ENCODE measurements at places on chromosomes 12 and 14. TPM values are rescaled to one million over a fixed set of nuclear protein-coding genes. Genes with fewer than 3 reads are reported as not detected.
A peak's percentile ranks its signal among the peaks of the same experiment; 100 is the strongest.

Gene KRT2
- total RNA-seq, result not detected

Gene MANSC4
- total RNA-seq, result not detected

Gene ADAM21
- not detected for total RNA-seq

Gene CATSPERB
- 20.4 TPM for total RNA-seq

Gene RTL1
- 0.26 TPM for total RNA-seq

Gene SLCO1C1
- 1.0 TPM for total RNA-seq

Gene PLA2G1B
- total RNA-seq, result 6,971 TPM

Gene KANSL2
- total RNA-seq, result 20.0 TPM

Gene PELI2
- total RNA-seq, result 31.6 TPM

Gene NRXN3
- total RNA-seq, result 2.3 TPM

DNA sequence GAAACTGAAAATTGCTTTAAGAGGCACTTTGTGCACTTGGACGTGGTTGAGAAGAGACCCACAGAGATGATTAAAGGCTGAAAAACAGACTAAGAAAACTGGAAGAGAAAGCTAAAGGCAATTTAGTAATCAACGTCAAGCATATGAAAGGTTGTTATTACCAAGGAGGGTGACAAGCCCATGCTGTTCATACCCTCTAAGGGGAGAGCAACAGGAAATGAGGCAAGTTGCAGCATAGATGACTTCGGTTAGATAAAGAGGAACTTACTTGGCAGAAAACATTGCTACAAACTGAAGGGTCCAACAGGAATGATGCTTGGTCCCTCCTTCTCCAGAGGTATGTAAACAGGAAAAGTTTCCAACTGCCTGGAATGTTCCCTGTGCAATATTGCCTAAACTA is 107.8 kb downstream of the DUSP6 start:
- peak; percentile 28 for DNase-seq
- no peak overlapping the region for H3K27ac ChIP-seq

DNA sequence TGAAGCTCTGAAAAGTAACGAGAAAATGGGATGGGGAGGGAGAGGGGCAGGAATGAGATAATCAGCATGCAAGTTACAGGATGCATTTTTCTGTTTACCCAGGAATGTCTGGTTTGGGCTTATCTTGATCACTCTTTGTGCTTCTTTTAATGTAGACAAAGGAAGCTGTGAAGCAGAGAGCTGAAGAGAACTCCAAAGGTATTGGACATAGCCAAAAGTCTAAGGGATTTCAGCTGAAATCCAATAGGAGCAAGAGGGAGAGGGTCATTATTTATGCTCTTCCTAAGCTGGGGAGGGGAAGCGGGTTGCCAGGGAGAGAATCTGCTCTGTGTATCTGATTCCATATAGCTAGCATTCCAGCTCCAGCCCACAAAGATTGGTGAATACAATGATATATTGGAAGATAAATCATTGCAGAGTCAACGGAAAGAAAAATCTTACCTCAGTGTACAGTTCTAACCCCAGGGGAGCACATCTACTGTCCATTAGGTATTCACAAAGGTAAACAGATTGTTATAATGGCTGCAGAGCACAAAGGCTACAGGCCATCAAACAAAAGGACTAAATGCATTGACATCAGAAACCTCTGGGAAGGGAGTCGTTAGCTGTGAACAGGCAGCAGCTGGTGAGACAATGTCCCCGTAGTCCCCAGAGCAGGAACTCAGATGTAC is 61.0 kb upstream of the PELI2 start:
- H3K4me3 ChIP-seq, result no peak overlapping the region
- H3K27ac ChIP-seq, result no peak overlapping the region
- DNase-seq, result no peak
- no peaks in the 10 kb centered on the region for H3K4me1 ChIP-seq
- no peaks in the 10 kb centered on the region for H3K36me3 ChIP-seq
- no peaks in the 10 kb centered on the region for H3K27me3 ChIP-seq

DNA sequence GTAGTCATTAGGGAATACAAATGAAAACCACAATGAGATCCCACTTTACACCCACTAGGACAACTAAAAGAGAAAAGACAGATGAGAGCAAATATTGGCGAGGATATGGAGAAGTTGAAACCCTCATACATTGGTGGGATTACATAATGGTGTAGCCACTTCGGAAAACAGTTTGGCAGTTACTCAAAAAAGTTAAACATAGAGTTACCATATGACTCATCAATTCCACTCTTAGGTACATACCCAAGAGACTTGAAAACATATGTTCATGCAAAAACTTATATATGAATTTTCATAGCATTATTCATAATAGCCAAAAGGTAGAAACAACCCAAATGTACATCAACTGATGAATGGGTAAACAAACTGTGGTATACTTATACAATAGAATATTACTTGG is 27.1 kb downstream of the ALDH1L2 start:
- no peaks in the 10 kb centered on the region for H3K27me3 ChIP-seq
- H3K27ac ChIP-seq, result no peak overlapping the region
- DNase-seq, result no peak

- H3K4me3 ChIP-seq, result no peak overlapping the region
- H3K27me3 ChIP-seq, result no peaks in the 10 kb centered on the region
- no peaks in the 10 kb centered on the region for H3K36me3 ChIP-seq
- DNase-seq, result no peak
- no peaks in the 10 kb centered on the region for H3K4me1 ChIP-seq
Observed at GRCh38 chr14:37263656-37264236, 66.0 kb downstream of the MIPOL1 start.

GRCh38 chr12:128259556-128260070 is 7.4 kb upstream of the TMEM132C start:
- H3K27me3 ChIP-seq, result no peaks in the 10 kb centered on the region
- no peaks in the 10 kb centered on the region for H3K4me1 ChIP-seq
- no peak overlapping the region for H3K27ac ChIP-seq

DNA sequence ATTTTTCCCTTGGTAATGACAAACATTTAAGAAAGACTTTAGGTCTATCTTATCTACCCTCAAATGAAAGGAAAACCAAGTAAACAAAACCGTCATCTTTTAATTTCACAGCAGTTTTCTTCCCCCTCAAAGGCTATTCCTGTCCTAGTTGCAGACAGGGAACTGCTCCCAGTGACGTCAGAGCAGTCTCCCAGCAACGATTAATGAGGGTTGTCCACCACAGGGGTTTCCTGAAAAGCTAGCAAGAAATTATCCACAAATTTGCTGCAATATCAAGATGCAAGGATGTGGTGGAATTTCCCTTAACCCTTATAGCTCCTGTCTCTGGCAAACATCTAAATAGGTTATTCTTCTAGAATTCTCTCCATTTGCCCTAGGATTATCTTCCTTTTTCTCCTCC is 89.1 kb upstream of the STAC3 start:
- H3K36me3 ChIP-seq, result no peaks in the 10 kb centered on the region
- peaks cover 5% of the 10 kb centered on the region for H3K4me1 ChIP-seq
- H3K27ac ChIP-seq, result no peak overlapping the region

GRCh38 chr14:21025371-21026273 is 761 bp upstream of the NDRG2 start:
- H3K4me3 ChIP-seq, result peak overlapping the region; percentile 46
- H3K27ac ChIP-seq, result peak overlapping the region; percentile 69
- H3K27me3 ChIP-seq, result no peaks in the 10 kb centered on the region

DNA sequence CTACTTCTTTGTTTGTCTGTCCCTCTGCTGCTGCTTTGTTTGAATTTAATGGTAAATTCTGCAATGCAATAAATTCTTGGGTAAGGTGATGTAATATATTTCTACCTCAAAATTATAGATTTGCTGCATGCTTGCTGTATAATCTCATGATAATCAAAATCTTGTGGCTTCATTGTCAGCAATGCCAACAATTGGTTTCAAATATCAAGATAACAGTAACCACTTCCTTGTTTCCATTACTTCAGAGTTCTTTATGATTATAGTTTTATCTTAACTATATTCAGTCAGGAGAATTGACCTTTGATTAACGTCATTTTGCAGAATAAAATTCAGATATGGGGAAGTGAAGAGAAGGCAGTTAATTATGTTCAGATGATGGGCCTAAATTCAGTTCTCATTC is 30.2 kb upstream of the RNU6-8 start:
- DNase-seq, result no peak
- H3K4me3 ChIP-seq, result no peak overlapping the region
- H3K36me3 ChIP-seq, result no peaks in the 10 kb centered on the region
- no peak overlapping the region for H3K27ac ChIP-seq
- no peaks in the 10 kb centered on the region for H3K4me1 ChIP-seq

DNA sequence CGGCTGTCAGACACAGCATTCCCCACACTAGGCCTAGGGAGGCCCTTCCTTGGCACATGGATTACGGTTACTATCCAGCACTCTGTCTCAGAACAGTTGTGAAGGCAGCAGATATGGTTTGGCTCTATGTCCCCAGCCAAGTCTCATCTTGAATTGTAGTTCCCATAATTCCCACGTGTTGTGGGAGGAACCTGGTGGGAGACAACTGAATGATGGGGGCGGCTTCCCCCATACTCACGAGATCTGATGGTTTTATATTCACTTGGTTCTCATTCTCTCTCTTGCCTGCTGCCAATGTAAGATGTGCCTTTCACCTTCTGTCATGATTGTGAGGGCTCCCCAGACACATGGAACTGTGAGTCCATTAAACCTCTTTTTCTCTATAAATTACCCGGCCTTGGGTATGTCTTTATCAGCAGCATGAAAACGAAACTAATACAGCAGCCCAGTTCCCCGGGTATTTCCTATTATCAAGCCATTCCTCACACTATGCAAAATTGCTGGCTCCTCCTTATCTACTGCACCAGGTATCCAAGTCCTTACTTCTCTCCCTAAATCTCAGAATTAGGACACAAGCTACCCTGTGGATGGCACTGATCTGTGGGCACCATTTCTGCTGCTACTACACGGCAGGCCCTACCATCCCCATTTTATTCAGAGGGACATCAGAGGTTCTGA is 33.3 kb downstream of the NT5DC3 start:
- no peaks in the 10 kb centered on the region for H3K27me3 ChIP-seq
- H3K4me3 ChIP-seq, result no peak overlapping the region
- no peak overlapping the region for H3K27ac ChIP-seq
- H3K4me1 ChIP-seq, result peaks cover 21% of the 10 kb centered on the region

GRCh38 chr12:22855456-22855855 is 230.5 kb downstream of the ETNK1 start:
- no peaks in the 10 kb centered on the region for H3K27me3 ChIP-seq
- H3K4me1 ChIP-seq, result no peaks in the 10 kb centered on the region
- H3K4me3 ChIP-seq, result no peak overlapping the region
- H3K36me3 ChIP-seq, result no peaks in the 10 kb centered on the region
- no peak overlapping the region for H3K27ac ChIP-seq

- DNase-seq, result no peak
- no peak overlapping the region for H3K27ac ChIP-seq
- no peaks in the 10 kb centered on the region for H3K4me1 ChIP-seq
- H3K4me3 ChIP-seq, result no peak overlapping the region
- no peaks in the 10 kb centered on the region for H3K27me3 ChIP-seq
- no peaks in the 10 kb centered on the region for H3K36me3 ChIP-seq
Observed at GRCh38 chr14:61382842-61383241, 61.5 kb downstream of the PRKCH start.

DNA sequence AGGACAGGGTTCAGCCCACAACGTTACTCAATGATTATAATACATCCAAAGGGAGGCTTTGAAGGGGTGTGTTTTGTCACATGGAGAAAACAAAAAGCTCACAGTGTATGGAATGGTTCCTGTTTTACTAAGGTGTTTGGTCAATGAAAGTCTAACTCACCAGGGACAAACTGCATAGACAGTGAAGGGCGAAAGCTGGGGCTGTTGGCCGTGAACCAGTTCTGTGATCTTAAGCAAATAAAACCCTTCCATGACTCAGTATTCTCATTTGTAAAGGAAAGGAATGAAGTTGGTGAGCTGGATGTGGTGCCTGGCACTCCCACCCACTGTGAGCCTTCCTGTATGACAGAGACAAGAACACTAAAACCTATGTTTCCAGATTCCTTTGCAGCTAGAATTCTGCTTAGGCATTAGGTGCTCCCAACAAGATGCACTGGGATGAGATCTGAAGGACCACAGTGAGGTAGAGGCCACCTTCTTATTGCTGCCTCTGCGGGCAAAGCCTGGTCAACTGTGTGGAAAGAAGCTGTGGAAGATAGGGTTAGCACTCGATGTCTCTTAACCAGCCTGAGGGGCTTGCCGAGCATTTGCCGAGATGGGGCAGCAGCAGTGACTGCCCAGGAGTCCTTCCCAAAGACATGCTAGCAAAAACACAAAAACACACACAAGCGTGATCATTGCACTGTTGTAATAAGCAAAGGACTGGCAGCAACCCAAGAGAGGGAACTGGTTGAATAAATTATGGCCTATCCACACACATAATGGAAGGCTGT is 48.5 kb downstream of the VCPKMT start:
- no peaks in the 10 kb centered on the region for H3K27me3 ChIP-seq
- peak; percentile 55 for DNase-seq
- peaks cover under 1% of the 10 kb centered on the region for H3K4me1 ChIP-seq
- H3K27ac ChIP-seq, result no peak overlapping the region

DNA sequence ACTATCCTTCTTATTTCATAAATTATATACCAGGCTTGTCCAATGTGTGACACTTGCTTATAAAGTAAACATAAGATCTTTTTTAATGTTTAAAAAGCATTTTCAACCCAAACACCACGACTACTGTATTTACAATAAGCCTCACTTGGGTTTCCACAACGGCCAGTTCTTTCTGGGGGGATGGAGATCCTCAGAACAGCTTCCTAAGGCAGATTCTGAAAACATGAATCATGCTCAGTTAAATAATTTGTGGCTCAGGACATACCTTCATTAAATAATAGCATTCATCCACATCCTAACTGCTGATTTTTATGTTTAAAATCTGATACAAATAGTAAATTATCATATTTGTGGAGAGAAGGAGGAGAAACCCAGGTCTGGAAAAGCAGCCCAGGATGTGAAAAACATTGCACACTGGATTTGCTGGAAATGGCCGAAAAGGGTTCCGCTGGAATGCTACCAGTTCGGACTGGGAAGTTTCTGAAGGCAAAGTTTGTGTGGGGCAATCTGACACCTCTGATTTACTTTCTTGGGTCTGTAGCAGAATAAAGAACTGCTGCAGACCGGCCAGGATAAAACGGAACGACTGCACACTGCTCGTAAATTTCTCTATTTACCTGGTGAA is 597 bp downstream of the GLT8D2 start:
- H3K36me3 ChIP-seq, result no peaks in the 10 kb centered on the region
- no peaks in the 10 kb centered on the region for H3K27me3 ChIP-seq
- no peak overlapping the region for H3K27ac ChIP-seq
- H3K4me3 ChIP-seq, result no peak overlapping the region
- peaks cover 13% of the 10 kb centered on the region for H3K4me1 ChIP-seq
- DNase-seq, result no peak

GRCh38 chr12:120818416-120818815 is 85.7 kb downstream of the SPPL3 start:
- H3K27ac ChIP-seq, result no peak overlapping the region
- no peaks in the 10 kb centered on the region for H3K36me3 ChIP-seq
- peaks cover 5% of the 10 kb centered on the region for H3K4me1 ChIP-seq
- DNase-seq, result no peak
- H3K4me3 ChIP-seq, result no peak overlapping the region

DNA sequence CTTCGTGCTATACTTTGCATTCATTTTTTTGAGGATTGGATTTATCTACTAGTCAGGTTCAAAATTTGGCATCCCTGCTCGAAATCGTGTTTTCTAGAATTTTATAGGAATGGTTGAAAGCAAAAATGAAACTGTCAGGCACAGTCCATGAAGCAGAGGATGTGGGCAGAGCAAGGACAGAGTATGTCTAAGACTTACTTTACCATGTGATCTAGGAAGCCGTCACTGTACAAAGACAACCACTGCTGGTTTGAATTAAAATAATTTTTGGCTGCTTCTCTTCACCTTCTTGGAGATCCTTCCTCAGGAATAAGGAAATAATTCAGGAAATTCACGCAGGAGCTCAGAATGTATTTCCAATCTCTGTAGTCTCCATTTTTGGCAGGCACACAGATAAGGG is 31.6 kb upstream of the SGPP1 start:
- no peak for DNase-seq
- no peaks in the 10 kb centered on the region for H3K4me1 ChIP-seq
- no peak overlapping the region for H3K27ac ChIP-seq
- H3K27me3 ChIP-seq, result no peaks in the 10 kb centered on the region
